ENCODE measurements at places on chromosomes 6 and 20. TPM values are rescaled to one million over a fixed set of nuclear protein-coding genes. Genes with fewer than 3 reads are reported as not detected.
A peak's percentile ranks its signal among the peaks of the same experiment; 100 is the strongest.

DNA sequence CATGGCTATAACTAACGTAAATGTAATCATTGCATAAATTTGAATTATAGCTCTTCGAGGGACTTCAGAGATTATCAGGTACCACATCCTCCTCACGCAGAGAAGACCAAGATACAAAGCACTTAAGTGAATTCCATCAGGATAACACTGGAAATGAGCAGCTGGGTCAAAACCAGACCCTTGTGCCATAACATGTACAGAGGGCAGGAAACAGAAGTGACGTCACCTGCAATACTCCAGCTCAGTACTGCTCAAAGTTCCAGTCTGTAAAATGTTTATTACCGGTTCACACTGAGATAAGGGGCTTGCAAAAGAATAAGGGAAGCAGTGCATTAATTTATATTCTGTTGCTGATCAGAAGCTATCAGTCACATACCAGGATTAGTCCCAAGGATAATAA, 45.8 kb downstream of the RGS17 start:
- H3K27me3 ChIP-seq = no peaks in the 10 kb centered on the region
- H3K27ac ChIP-seq = no peak overlapping the region
- no peak for DNase-seq

Gene ZNF831
- total RNA-seq = 1.0 TPM

DNA sequence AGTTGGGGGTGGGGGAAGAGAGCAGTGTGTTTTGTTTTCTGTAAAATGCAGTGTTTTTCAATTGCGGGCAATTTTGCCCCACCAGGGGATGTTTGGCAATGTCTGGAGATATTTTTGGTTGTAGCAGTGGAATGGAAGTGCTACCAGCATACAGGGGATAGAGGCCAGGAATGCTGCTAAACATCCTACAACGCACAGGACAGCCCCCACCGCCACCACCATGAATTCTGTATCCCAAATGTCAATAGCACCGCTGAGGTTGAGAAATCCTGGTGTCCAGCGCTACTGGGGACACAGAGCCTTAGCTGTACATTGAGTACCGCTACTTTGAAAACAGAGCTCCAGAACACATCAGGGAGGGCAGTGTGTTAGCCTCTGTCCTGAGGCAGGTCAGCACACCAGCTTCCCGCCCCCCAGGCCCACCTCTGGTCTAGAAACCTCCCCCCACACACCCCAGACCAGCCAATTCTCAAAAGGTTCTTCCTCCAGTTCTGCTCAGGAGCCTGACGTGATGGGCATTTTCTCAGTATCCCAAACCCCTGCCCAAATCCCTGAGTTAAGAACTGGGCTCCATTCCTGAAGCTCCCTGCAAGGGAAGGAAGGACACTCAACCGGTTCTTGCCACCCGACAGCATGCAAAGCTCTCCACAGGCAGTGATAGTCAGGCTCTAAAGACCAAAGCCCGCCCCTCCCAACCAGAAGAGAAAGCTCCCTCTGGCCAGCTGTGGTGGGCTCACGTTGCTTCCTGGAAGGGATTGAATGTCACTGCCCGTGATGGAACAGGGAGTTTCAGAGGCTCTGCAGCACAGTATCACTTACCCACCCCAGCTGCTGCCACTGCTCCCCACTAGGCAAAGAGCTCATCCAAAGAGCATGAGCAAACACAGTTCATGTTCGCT, 321.5 kb upstream of the JARID2 start:
- no peak overlapping the region for H3K4me3 ChIP-seq
- H3K27ac ChIP-seq = no peak overlapping the region
- DNase-seq = peak; percentile 38
- no peaks in the 10 kb centered on the region for H3K36me3 ChIP-seq
- H3K27me3 ChIP-seq = no peaks in the 10 kb centered on the region
- H3K4me1 ChIP-seq = peaks cover 10% of the 10 kb centered on the region

Gene CTNNBL1
- total RNA-seq = 47.3 TPM

GRCh38 chr6:134436950-134437349, 119.0 kb upstream of the SGK1 start:
- H3K4me3 ChIP-seq = no peak overlapping the region
- peaks cover 3% of the 10 kb centered on the region for H3K4me1 ChIP-seq
- H3K36me3 ChIP-seq = no peaks in the 10 kb centered on the region
- H3K27me3 ChIP-seq = no peaks in the 10 kb centered on the region

DNA sequence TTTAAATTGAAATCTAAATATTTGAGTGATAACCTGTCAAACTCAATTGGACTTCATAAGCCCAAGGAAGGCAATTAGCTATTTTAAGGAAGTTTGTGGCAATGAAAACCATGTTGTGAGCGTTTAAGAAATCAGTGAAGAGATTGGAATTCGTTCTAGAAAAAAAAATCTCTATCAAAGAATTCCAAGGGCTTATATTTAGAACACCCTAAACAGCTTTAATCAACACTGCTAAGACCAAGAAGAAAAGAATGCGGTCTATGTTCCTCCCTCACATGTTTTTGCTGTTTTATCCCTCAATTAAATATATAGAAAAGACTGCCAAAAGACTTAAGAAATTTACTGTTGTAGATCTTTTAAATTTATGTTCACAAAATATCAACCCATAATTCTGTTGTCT, 16.6 kb upstream of the ABRACL start:
- no peak overlapping the region for H3K27ac ChIP-seq
- H3K27me3 ChIP-seq = no peaks in the 10 kb centered on the region
- no peaks in the 10 kb centered on the region for H3K4me1 ChIP-seq

Data from lung (tissue), 17 donors.